ENCODE measurements at places on chromosomes 2 and 18.
A peak's percentile ranks its signal among the peaks of the same experiment; 100 is the strongest.

DNA sequence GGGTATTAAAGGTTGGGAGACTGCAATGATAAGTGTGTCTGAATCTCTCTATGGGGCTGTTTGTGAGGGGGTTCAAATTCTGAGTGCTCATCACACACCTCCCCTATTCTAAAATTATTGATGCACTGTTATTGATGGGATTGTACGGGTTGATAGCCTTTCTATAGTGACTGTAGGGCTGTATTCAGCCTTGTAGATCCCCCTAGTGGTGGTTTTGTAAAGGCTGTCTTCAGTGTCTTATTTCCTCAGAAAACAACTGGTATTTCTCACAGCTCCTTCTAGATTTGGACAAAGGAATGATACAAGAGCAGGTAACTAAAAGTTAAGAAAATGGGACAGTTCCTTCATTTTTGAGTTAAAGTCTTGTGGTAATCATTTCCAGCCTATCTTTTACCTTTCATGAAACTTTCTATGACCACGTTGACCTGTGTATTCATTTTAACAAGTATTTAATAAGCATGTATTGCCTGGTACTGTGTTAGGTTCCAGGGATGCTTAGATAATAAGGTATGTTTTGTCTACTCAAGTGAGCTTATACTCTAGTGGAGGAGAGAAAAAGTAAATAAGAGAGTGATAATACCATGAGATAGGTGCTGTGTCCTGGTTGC, 21.2 kb downstream of the SMAD4 start:
- DNase-seq = no peak

GRCh38 chr18:26546875-26547645, 1.3 kb downstream of the KCTD1 start:
- no peak for DNase-seq

GRCh38 chr2:98388081-98388480, 41.8 kb downstream of the CNGA3 start:
- no peak for DNase-seq

DNA sequence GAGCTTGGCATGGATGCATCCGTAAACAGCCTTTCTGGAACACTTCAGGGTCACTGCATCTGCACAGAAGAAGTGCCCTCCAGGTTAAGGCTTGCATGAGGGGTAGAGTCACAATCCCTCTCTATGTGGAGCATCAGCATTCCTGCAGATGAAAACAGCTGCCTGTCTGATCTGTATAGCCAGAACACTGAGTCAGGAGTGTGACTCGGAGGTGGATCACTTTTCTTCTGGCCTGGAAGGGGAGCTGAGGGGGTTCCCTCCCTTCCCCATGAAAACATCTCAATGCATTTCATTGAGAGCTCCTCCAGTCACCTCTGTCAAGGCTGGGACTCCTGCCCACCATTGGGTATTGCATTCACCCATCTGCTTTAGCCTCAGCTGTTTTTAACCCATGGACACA, 72.5 kb upstream of the SERPINE2 start:
- DNase-seq = no peak

GRCh38 chr18:35355140-35355618, 11.0 kb upstream of the ZNF24 start:
- peak; percentile 79 for DNase-seq

- peak; percentile 7 for DNase-seq
Measured at GRCh38 chr2:239246723-239247122, 154.1 kb downstream of the HDAC4 start.

- no peak for DNase-seq
Measured at GRCh38 chr2:6975988-6976387, 58.8 kb downstream of the RNF144A start.

DNA sequence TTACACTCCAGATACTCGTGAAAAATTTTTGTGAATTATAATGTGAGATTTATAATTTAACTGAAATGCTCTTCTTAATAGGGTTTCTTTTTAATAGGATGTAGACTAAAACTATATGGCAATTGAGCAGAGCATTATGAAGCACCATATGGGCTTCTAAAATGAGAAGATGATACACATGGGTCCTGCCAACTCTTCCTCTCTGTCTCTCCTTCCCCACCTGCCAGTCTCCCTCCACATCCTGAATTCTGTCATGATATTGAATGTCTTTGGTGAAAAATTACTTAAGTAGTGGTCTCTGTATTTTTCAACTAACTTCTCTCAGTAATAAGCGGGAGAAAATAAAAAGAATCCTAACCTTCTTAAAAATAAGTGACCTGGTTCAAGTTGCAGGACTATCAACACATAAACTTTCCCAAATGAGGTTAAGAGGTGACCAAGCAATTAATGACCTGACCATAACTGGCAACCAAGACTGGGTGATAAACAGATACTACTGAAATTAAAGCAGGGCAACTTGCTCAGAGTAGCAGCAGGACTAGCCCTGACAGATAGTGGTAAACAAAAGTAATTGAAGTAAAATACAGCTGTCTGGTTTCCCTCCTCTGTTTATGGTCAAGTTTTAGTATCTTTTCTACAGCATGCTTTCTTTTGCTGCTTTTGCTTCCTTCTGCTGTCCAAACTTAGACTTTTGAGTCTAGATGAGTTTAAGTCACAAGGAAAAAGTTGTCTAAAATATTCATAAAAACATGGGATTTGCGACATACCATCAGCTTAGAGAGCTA, 117.1 kb upstream of the PDE1A start:
- no peak for DNase-seq

GRCh38 chr2:30282081-30282480, 50.7 kb downstream of the LBH start:
- no peak for DNase-seq

DNA sequence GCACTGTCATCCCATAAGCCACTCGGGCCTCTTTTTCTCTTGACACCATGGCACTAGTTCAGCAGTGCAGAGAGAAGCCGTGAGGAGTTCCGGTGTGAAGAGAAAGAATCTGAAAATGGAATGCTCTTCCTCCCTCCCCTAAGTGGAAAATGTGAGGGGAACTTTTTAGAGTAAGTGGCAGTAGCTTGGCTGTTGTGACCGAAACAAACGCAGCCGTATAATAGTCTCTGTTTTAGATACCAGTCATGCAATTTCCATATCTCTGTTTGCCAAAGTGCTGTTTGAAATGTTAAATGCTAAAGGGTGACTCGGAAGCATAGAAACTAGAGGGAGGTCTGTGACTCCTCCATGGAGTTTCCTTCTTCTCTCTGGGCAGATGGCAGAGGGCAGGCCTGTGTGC, 122.9 kb downstream of the MTCL1 start:
- DNase-seq = no peak

DNA sequence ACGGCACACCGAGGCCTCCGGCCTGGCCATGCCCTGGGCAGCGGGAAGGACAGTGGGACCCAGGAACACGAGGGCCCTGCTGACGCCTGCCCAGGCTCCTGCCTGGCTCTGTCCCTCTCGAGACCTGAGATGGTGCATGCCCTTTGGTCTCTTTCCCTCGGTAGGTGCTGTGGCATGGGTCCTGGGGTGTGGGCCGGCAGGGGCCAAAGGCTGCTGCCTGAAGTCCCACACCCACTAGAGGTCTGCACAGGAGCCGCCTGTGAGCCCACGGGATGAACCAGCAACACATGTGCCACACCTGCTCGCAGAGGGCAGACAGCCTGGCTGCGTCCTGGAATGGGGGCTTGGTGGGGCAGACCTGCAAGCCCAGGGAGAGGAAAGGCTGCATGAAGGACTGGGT, 73.3 kb downstream of the NDUFA10 start:
- DNase-seq = no peak

GRCh38 chr2:23120161-23120560, 264.8 kb upstream of the KLHL29 start:
- no peak for DNase-seq

GRCh38 chr2:195505701-195506100, 151.3 kb upstream of the SLC39A10 start:
- no peak for DNase-seq

DNA sequence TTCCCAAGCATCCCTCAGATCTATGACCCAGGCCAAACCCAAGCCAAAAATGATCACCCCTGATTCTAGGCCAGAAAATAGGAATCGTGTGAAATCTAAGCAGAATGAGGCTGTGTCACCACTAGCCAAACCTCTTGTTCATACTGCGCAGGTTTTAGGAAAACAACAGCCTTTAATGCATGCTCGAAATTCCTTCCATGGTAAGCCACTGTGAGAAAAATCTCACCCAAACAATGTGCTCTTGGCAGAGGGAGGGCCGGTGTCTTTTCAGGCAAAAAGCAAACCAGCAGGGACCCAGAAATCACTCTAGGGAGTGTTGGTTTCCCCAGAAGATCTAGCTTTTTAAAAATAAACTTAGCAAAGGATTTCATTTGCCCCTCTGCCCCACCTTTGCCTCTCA, 71.2 kb upstream of the FOSL2 start:
- no peak for DNase-seq

DNA sequence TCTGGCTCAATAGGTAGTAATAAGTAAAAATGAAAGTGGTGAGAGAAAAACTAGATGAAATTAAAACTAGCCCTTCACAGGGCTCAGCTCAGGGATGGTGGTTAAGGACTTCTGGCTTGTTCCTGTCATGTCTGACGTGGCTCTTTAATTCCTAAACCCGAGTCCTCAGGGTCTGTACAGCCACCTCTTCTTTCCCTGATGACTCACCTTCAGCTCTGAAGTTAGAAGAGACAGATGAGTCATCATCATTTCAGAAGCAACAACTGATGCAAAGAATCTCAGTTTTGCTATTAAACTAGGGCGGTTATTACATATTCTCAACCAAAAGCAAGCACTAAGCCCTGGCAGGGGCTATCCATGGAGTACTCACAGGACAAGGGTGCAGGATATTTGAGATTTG, 24.0 kb upstream of the ITGB6 start:
- peak; percentile 94 for DNase-seq

- no peak for DNase-seq
Measured at GRCh38 chr2:208552943-208553342, 146.4 kb downstream of the PTH2R start.

- no peak for DNase-seq
Measured at GRCh38 chr18:63758615-63759240, 16.5 kb upstream of the SERPINB7 start.

DNA sequence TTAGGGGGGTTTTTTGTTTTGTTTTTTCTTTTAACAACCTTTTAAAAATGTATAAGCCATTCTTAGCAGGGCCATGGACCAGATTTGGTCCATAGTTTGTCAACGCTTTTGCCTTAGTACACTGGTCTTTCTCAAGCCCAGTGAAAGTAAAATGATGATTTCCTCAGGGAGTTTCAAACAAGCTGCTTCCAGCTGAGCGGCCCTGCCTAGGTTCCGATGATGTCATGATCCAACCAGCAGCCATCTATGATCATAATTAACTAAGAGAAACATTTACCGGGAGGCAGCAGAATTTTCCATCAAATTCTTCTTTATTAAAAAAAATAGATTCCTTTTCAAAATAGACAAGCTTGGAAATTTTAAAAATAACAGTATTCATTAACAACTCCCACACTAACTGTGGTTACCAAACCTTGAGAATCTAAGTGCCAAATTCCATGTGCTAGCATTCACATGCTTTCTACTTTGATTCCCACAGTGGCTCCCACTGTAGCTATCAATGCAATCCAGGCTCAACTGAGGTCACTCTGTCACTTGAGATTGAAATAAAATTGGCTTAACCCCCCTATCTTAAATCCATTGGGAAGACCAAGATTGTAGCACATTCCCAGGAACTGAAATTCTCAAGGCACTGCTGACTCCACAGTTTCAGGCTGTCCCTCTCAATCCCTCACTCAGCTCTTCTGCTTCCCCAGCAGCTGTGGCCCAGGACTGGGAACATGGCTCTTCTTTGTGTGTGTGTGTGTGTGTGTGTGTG, 148.9 kb downstream of the RNF152 start:
- no peak for DNase-seq

DNA sequence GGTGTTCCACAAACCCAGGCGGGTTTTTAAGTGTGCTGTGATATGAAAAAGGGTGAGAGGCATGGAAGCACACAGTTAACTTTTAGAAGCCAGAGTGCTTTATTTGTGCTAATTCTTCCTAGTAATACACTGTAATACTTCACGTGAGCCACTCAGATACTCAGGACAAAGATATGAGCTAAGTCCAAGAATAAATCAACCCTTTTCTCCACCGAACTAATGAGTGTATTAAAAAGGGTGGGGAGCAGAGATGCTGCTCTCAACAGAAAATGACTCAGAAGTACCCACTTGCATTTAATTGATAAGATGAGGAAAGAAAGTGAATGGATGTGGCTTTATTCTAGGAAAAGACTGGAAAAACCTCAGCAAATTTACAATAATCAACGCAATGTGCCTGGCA, 79.9 kb downstream of the UXS1 start:
- DNase-seq = no peak

- no peak for DNase-seq
Measured at GRCh38 chr18:39667905-39668304, 2102.3 kb upstream of the CELF4 start.

- DNase-seq = no peak
Measured at GRCh38 chr2:182165202-182165601, 179.5 kb downstream of the PPP1R1C start.

DNA sequence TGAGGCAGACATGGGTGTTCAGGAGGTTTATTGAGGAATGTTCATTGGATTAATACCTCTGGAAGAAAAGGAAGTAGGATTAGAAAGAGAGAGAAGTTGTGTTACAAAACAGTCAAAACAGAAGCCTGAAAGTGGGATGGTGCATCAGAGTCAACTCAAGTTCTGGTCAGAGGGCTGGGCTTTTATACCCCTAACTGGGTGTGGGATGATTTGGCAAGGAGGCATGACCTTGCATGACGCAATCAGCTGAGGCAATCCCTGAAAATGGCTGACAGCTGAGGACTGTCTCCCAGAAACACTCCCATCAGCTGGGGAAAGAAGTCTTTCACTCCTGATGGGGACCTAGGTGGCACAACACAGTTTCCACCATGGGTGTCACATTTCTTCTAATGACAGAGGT, 818.2 kb downstream of the SATB2 start:
- no peak for DNase-seq

DNA sequence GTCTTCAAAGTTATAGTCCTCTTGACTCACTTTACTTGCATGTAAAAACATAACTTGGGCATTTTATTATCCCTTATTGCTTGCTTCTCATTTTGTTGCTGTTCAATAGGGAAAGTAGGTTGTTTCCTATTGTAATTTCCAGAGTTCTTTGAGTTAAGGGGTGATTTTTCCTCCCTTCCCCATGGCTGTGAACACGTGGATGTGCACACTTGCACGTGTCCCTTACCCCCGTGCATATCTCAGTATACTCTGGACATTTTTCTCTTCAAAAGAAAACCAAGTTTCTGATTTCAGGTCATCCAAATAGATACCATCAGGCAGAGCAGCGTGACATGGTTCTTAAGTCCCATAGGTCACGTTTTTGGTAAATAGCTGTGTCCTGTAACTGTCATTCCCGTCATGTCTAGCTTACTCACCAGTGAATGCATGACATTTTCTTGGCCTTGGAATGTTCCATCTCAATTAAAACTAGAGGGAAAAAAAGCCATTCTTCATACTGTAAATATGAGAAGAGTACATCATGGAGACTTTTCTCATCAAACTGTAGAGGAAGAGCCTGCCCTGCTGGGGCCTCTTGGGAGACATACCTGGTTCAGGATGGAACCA, 83.3 kb upstream of the KCNE4 start:
- peak; percentile 94 for DNase-seq

- peak; percentile 23 for DNase-seq
Measured at GRCh38 chr2:111945444-111946293, 47.3 kb downstream of the MERTK start.
